MM.1S (cell line): ENCODE measurements at places on chromosomes 5 and 9.

DNA sequence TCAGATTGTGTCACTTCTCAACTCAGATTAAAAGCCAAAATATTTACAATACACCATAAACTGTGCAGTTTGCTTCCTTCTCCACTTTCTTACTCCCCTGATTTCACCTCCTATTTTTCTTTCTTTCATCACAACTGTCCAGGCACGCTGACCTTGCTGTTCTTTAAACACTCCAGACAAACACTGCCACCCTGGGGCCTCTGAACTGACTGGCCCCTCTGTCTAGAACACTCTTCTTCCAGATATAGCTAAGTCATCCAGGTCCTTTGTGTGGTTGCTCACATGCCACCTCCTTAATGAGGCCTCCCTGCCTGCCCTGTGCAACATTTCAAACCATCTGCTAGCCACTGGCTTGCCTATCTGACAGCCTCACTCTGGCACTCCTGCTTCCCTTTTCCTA is 46.6 kb downstream of the ATG10 start:
- H3K27ac ChIP-seq = no peak overlapping the region
- no peak for DNase-seq
- H3K4me1 ChIP-seq = no peaks in the 10 kb centered on the region
- no peaks in the 10 kb centered on the region for H3K27me3 ChIP-seq

GRCh38 chr5:80034962-80035821 is at the start of gene THBS4:
THBS4 (plus strand) TSS chr5:80035348; CDS start chr5:80035538, 190 bp downstream.
- no peaks in the 10 kb centered on the region for H3K27me3 ChIP-seq
- H3K36me3 ChIP-seq = no peaks in the 10 kb centered on the region
- no peak within 1 kb of the TSS for H3K4me3 ChIP-seq
- DNase-seq = no peak
- H3K4me1 ChIP-seq = no peaks in the 10 kb centered on the region
- H3K27ac ChIP-seq = no peak within 1 kb of the TSS

DNA sequence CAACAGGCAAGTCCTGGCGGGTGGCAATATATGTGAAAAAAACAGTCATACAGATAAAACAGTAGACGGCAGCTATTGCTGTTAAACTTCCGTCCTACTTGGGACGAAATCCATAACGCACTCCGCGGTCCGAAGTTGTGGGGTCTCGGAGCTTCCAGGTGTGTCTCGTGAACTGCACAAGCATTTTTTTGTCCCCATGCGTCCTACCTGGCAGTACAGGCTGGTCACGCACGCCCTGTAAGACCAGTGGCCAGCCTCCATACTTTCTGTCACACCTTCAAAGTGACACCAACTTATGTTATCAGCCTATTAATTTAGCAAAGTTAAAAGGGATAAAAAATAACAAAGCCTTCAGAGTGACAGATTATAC is 51.3 kb downstream of the TGFBI start:
- H3K36me3 ChIP-seq = no peaks in the 10 kb centered on the region
- DNase-seq = no peak
- no peaks in the 10 kb centered on the region for H3K27me3 ChIP-seq
- H3K4me1 ChIP-seq = no peaks in the 10 kb centered on the region
- H3K27ac ChIP-seq = peak overlapping the region; percentile 20; the same call in 1 of the 2 replicates
- H3K4me3 ChIP-seq = peak overlapping the region; percentile 59

- H3K4me3 ChIP-seq = no peak overlapping the region
- no peak overlapping the region for H3K27ac ChIP-seq
- no peaks in the 10 kb centered on the region for H3K4me1 ChIP-seq
- no peak for DNase-seq
- H3K27me3 ChIP-seq = no peaks in the 10 kb centered on the region
These were observed 61.8 kb upstream of the PRDM9 start for GRCh38 chr5:23445573-23445972.

DNA sequence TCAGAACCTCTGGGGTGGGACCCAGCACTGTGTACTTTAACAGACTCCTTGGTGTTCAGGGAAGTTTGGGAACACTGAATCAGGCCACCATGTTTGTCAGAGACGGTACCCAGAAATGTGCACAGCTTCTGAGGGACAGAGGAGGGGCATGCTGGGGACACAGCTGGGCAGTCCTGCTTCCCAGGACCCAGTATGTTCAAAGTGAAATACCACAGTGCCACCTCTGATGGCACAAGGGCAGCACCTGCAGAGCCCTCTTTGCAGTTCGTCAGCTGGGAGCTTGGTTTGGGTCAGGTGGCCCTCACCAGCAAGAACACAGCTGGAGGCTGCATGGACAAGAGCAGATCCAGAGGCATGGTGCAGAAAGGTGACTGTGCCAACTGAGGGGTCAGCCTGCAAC is 51.2 kb downstream of the NDST1 start:
- H3K36me3 ChIP-seq = no peaks in the 10 kb centered on the region
- DNase-seq = no peak
- peaks cover 9% of the 10 kb centered on the region for H3K4me1 ChIP-seq
- no peaks in the 10 kb centered on the region for H3K27me3 ChIP-seq
- no peak overlapping the region for H3K4me3 ChIP-seq
- H3K27ac ChIP-seq = no peak overlapping the region
